ENCODE measurements at places on chromosomes 6 and 20.

- DNase-seq = no peak
Measured at GRCh38 chr6:84847390-84848160, 83.2 kb upstream of the TBX18 start.

- no peak for DNase-seq
Measured at GRCh38 chr6:32576250-32576649, 13.4 kb downstream of the HLA-DRB1 start.

GRCh38 chr20:58897488-58897887 is 45.0 kb downstream of the GNAS start:
- DNase-seq = no peak

DNA sequence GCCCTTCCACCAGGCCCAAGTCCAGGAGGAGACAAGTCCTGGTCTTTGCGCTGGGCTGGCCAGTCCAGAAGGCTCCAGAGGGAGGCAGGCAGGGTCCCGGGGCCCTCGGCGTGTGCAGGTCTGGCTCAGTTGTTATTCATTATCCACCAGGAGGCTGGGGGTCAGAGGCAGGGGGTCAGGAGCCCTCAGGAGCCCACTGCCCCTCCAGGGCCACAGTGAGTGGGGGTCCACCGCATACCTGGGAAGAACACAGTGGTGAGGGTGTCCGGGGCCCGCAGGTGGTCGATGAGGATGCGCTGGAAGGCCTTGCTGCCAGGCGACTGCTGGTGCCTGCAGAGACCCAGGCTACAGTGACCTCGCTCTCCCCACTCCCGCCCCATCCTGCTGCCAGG is 4.4 kb upstream of the C20orf144 start:
- no peak for DNase-seq

DNA sequence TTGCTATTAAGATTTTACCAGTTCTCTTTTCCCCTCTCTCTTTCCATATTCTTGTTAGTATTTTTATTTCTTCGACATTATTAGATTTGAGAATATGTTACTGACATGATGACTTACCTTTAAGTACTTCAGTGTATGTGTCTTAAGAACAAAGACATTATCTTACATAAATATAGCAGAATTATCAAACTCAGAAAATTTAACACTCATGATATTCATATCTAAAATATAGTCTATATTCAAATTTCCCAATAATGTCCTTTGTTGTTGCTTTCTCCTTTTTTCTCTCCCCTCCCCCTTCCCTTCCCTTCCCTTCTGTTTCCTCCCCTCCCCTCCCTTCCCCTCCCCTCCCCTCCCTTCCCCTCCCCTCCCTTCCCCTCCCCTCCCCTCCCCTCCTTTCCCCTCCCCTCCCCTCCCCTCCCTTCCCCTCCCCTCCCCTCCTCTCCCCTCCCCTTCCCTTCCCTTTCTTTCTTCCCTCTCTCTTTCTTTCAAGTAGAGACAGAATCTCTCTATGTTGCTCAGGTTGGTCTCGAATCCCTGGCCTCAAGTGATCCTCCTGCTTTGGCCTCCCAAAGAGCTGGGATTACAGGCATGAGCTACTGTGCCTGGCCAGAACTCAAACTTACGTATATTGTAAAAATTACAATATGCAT is 56.5 kb downstream of the RSPH3 start:
- no peak for DNase-seq

- no peak for DNase-seq
Measured at GRCh38 chr20:10466855-10467254, 31.8 kb downstream of the SLX4IP start.

DNA sequence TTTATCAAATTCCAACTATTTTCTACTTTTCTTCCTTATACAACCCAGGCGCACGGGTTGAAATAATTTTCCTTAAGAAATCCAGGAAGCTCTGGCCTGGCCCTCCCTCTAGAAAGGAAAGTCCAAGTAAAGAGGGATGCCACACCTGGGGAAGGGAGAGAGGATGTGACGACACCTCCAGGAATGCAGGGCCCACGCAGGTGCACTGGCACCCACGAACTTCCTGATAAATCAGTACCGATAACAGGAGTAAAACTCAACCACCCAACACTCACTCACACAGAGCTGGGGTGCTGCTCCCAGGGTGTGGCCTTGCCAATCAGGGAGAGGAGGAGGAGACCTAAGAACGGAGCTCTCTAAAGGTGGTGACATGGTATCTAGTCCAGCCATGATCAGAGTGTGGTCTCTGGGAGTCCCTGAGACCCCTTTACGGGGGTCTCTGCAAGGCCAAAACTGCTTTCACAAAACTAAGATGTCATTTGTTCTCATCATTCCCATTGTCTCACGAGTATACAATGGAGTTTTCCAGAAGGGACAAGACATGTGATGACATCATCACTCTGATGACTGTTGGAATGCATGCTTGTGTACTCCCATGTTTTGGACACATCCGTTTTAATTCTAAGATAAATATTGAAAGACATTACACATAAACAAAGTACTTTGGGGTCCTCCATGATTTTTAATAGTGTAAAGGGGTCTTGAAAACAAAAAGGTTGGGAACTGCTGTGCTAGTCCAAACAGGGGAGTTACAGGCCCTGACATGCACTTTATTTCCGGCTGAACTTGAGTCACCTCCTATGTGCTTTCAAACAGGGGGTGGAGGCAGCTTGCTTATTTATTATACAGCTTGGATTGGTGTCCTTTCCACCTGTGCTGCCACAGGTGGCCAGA is 2.2 kb upstream of the PARD6B start:
- DNase-seq = no peak

DNA sequence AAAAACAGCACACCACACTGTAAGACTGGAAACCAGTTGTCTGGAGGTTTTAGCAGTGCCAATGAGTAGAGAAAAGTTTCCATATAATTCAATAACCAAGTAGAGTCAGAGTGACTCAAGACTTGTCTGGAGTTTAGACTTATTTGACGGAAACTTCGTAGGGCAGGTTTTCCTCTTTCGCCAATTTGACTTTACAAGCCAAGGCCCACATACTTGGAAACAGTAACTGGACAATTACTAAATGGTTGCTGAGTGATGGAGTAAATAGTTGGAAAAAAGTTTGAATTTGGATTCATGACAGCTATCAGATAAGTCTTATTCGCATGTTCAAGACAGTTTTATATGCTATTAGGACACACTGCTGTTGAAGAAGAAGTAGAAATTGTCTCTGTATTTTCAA is 48.1 kb upstream of the CTAGE9 start:
- DNase-seq = no peak

DNA sequence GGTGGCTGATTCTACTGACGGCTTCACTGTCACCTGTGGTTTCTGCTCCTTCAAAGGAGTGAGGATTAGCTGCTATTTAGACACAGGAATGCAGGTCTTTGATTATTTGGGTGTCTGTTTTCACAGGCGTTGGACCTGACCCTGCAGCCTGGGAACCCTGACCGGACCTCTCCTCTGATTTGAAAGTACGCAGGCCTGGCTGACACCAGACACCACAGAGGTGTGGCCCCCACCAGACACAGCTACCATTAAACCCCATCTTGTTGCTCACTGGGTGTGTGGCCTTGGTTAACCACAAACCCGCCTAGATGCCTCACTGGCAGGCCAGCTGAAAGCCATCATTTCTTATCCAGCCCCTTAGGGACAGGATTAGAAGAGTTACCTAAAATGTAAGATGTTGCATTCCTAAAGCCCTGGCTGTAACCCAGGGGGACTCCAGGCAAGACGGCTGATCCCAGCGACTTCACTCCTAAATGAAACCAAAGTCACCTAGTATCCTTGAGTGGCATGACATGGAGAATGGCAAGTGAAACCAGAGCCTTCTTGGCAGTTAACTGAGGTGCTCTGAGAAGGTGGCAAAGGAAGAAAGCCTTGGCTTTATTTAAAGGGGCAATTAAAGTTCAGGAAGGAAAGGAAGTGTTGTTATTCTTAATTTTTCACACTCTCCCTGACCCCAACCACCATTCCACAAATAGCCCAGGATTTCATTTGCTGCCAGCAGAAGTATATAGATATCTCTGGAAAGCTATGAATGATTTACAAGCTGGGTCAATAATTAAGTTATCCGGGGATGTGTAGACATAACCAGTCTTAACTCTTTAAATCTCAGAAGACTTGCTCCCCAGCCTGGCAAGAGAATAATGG is 169.9 kb downstream of the QRSL1 start:
- DNase-seq = no peak
